Suppressor macrophage (primary cell): ENCODE measurements at places on chromosomes 16 and 17.
A peak's percentile ranks its signal among the peaks of the same experiment; 100 is the strongest.

DNA sequence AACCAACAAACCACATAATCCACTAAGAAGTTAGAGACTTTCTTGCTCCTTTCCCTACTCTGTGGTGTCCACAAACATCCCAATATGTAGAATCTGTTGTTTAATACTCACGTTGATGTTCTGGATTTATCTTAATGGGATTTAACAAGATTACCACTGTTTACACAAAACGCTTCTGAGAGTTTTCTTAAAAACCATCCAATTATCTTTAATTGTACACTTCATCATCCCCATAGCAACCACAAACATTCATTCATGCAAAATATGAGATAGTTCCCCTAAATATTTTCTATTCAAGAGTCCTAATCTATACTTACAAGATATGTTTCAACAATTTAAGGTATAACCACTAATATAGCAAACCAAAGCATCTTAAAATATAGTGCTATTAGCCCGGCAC, 76.5 kb upstream of the CLEC18B start:
- no peak for DNase-seq

DNA sequence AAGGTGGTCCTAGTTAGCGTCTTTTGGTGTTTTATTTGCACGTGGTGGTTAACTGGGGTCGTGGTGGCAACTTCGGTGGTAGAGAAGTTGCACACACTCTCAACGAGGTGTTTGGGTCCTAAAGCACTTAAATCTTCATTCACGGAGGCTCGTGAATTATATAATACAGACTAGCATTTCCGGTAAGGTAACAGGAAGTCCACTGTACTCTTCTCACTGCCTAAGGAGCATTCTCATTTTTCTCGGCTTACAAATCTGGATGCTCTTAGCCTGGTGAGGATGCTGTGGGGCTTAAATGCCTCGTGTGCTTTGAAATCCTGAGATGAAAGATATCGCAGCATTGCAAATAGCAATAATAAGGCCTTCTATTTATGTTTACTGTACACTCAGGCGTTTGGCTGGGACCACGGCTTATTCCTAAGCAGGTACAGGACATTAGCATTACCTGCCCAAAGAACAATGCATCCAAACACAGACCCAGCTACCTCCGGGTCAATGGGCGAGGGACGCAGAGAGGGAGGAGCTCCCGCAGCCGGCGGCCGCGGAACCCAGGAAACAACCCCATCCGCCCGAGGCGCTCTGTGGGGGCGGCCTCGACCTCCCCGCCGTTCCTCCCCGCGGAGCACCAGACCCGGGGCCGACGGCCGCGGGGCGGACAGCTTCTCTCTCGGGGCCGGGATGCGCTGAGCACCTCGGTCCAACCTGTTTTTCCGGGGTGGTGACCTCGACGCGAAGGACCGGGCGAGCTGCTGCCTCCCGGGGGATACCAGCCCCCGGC, 856 bp downstream of the DNAJA2 start:
- peak; percentile 53 for DNase-seq

- DNase-seq = peak; percentile 63
Measured at GRCh38 chr16:77171745-77172635, 19.0 kb upstream of the MON1B start.

GRCh38 chr17:80416260-80416939, 1.4 kb downstream of the ENDOV start:
- DNase-seq = no peak

DNA sequence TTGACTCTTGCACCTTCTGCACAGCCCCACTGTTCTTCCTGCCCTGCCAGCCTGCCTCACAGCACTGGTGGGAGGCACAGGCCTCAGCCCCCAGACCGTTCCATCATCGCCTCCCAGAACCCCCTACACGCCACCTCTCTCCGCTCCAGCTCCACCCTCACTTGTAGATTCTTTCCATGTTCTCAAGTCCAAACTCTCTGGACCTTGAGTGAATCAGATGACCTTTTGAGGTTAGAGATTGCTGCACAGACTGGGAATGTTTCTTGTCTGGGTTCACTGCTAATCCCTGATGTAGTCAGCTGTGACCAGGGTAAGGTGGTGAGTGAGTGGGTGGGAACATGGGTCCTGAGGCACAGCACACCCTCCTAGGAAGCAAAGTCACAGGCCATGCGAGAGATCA, 272.4 kb downstream of the IRF8 start:
- DNase-seq = no peak

DNA sequence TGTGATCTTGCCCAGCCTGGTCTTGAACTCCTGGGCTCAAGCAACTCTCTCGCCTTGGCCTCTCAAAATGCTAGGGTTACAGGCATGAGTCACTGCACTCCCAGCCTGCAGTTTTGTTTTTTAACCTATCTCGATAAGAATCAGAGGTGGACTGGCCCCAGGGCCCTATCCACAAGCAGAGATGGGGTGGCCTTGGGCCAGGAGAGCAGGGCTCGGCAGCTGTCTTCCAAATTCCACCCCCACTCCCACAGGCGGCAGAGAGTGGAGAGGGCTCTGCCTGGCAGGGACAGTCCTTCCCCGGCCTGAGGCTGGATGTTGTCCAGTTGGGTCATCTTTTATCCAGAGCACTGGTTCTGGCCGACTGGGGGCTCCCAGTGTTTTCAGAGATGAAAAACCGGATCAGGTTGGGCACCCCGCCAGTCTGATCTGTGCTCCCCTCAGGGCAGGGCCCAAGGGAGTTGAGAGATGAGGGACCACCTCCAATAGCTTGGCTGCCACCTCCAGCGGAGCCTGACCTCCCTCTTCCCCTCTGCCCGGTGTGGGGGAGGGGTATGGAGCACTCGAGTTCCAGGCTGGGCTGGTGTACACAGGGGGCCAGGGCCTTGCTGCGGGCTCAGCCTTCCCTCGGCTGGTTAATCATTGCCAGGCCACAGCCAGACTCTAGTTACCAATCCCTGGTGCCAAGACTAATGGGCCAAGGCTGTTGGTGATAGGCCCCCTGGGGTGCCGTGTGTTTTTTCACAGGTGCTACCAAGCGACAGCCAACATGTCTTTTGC, 30.3 kb upstream of the MYO15B start:
- DNase-seq = no peak

GRCh38 chr16:17358355-17358754, 112.4 kb downstream of the XYLT1 start:
- DNase-seq = peak; percentile 82

GRCh38 chr16:27286451-27286850, 17.9 kb upstream of the NSMCE1 start:
- peak; percentile 91 for DNase-seq

- DNase-seq = no peak
Measured at GRCh38 chr16:30619638-30620037, 9.4 kb upstream of the ZNF689 start.

GRCh38 chr17:29705386-29705785, 82.7 kb upstream of the CORO6 start:
- peak; percentile 41 for DNase-seq

- DNase-seq = peak; percentile 17
Measured at GRCh38 chr17:12789481-12790248, at the start of gene ARHGAP44. TSS of gene ARHGAP44 (plus strand) at chr17:12789498. CDS start at chr17:12789839, 341 bp downstream.

- no peak for DNase-seq
Measured at GRCh38 chr17:66579556-66579955, 255.4 kb upstream of the CACNG5 start.

DNA sequence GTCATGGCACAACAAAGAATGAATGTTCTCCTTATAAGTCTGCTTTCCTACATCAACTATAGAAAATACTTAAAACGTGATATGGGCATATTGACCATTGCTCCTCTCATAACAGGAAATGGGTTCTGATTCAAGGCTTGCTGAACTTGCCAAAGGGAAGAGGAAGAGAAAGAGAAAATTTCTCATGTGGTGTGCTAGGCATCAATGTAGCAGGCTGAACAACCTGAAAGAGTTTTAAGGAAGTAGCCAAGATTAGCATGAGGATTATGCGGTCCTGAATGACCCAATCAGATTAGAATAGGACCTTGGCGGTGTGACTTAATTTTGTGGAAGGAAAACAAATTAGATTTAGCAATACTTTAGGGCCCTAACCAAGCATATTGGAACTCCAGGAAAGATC, 617.7 kb upstream of the CDH11 start:
- peak; percentile 75 for DNase-seq

- DNase-seq = peak; percentile 29
Measured at GRCh38 chr17:13933441-13934276, 135.6 kb upstream of the COX10 start.

DNA sequence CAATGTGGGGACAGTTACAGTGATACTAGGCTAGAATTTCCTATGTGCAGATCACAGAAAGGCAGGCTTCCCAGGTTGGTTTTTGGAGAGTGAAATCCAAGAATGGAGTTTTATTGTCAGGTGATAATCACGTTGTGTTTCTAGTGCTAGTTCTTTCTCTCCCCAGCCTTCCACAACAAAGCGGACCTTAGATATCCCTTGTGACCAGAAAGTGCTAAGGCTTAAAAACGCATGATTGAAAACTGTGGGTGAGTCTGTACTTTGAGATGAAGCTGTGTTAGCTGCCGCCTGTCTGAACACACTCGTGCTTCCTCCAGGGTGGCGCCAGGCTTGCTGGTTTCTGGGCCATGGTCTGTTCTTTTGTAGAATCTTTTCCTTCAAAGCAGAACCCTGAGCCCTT, 52.1 kb downstream of the BANP start:
- DNase-seq = no peak

GRCh38 chr16:61323456-61323855, 712.8 kb downstream of the CDH8 start:
- DNase-seq = no peak

DNA sequence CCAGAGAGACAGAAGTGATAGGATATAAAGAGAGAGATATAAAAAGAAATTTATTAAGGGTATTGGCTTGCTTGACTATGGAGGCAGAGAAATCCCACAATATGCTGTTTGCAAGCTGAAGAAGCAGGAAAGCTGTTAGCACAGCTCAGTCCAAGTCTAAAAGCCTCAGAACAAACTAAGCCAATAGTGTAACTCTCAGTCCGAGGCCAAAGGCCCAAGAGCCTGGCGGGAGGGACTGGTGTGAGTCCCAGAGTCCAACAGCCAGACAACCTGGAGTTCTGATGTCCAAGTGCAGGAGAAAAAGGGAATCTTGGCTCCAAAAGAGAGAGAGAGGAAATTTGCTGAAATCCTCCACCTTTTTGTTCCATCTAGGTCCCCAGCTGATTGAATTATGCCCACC, 30.3 kb upstream of the NACA2 start:
- no peak for DNase-seq

GRCh38 chr16:66278111-66278531, 88.4 kb upstream of the CDH5 start:
- DNase-seq = no peak

- no peak for DNase-seq
Measured at GRCh38 chr16:57672416-57672815, 4.3 kb downstream of the ADGRG3 start.

- no peak for DNase-seq
Measured at GRCh38 chr16:77225182-77225581, 26.0 kb downstream of the SYCE1L start.

DNA sequence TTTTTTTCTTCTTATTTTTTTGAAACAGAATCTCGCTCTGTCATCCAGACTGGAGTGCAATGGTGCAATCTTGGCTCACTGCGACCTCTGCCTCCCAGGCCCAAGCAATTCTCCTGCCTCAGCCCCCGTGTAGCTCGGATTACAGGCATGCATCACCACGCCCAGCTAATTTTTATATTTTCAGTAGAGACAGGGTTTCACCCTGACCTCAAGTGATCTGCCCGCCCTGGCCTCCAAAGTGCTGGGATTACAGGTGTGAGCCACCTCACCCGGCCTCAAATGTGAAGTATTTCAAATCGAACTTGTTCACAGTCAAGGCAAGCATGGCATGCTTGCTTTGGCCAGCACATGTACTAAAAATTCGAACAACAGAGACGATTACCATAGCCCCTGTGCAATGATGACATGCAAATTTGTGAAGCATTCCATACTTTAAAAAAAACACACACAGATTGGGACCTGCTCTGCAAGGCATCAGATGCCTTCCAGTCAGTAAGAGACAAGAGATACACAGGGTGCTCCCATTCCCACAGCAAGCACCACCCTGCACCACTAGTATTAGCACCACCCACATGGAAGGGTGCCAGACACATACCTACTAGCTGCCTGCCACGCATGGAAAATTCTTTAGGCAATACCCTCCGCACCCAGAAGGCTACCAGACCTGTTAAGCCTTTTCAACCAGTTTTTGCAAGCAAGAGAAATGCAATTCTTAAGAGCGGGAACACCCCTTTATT, 47.2 kb downstream of the ANKRD11 start:
- DNase-seq = no peak

- DNase-seq = no peak
Measured at GRCh38 chr16:85969591-85969990, 70.6 kb downstream of the IRF8 start.

DNA sequence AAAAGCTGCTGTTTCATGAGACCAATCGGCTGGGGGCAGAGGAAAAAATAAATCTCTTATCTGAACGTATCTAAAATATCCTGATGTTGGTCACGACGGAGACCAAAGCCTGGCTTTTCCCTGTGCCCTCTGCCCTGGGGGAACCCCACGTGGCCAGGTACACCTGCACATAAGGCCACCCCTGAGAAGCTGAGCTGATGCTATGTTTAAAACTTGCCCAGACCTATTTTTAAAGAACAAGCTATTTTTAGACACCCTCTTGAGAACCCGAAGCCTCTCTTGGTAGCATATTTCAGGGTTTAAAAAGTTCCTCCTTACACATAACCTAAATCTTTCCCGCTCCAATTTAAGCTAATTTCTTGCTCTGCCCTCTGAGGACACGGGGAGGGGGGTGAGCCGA, 210.4 kb downstream of the GSG1L start:
- no peak for DNase-seq

DNA sequence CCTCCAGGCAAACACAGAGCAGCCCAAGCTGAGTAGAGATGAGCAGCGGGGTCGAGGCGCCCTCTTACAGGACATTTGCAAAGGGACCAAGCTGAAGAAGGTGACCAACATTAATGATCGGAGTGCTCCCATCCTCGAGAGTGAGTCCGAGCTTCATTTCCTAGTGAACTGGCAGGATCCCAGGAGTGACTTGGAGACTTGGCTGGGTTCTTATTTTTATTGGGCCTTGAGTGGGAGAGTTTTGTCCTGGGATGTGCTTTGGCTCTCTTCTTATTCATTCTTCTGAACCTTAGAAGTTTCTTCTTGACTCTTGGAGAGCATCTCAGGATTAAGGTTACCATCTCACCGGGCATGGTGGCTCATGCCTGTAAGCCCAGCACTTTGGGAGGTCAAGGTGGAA, 27.2 kb upstream of the CDC6 start:
- DNase-seq = no peak

- no peak for DNase-seq
Measured at GRCh38 chr16:9763505-9763904, 418.7 kb downstream of the GRIN2A start.

- DNase-seq = no peak
Measured at GRCh38 chr16:27628241-27628942, 78.4 kb downstream of the KATNIP start.
